ENCODE measurements at places on chromosomes 1 and 21.

DNA sequence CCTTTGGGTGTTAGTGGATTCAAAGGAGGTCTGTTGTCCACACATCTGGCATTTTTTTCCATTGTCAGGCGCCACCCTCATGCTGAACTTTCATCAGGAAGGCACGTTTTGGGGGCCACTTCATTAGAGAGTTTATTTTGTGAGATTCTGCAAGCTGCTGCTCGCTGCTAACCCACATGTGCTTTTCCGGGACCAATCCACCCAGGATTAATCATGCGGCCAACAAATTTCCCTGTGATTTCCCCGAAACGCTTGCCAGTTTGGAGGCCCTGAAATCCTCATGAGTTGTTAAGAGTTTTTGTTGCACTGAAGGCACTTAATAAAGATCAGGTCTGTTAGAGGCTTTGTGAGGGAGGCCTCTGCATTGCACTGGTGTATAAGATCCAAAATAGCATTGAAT lies 2.4 kb downstream of the PDPN start:
- DNase-seq, result no peak

- DNase-seq, result no peak
Measured at GRCh38 chr1:88013485-88013884, 670.6 kb upstream of the PKN2 start.

- DNase-seq, result no peak
Measured at GRCh38 chr1:75539230-75540116, 71.4 kb downstream of the SLC44A5 start.

DNA sequence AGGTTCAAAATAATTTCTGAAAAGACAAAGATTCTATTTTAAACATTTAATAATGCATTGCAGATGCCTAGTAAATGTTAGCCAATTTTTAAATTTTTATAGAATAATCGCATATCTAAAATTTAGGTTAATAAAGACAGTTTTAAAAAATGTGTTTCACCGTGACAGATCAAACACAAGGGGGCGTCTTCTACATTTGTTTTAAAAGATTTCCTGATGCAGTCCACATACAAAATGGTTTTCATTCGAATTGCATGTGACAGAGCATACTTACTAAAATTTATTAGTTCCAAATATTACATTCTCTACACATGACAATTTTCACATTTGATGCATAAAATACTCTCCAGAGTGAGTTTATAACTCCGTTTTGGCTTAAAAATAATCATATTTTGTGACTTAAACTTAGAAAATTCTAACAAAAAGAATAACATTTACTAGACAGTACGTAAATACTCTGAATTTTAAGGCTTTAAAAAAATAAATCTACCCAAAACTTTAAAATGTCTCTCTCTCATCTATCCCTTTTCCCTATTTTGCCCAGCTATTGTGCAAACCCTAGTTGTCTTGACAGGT lies 75.5 kb downstream of the ADAMTS1 start:
- DNase-seq, result no peak

- DNase-seq, result no peak
Measured at GRCh38 chr1:25113086-25113485, 119.2 kb downstream of the SYF2 start.

Measured in HS-5 (cell line).